Left kidney (tissue), 8 donors: ENCODE measurements at places on chromosomes 16 and 17. TPM values are rescaled to one million over a fixed set of nuclear protein-coding genes. Genes with fewer than 3 reads are reported as not detected.
A peak's percentile ranks its signal among the peaks of the same experiment; 100 is the strongest.

GCGR gene
- polyA plus RNA-seq, result 9.2 TPM

CHRNE gene
- polyA plus RNA-seq, result 1.2 TPM

CCDC154 gene
- polyA plus RNA-seq, result 2.6 TPM

CBFA2T3 gene
- polyA plus RNA-seq, result 2.1 TPM

KRT25 gene
- polyA plus RNA-seq, result not detected

- no peak for DNase-seq
These were observed 31.3 kb upstream of the DDX52 start for GRCh38 chr17:37674511-37674910.

GRCh38 chr16:10976634-10977033 lies 32.3 kb downstream of the CLEC16A start:
- peak; percentile 75 for DNase-seq

DNA sequence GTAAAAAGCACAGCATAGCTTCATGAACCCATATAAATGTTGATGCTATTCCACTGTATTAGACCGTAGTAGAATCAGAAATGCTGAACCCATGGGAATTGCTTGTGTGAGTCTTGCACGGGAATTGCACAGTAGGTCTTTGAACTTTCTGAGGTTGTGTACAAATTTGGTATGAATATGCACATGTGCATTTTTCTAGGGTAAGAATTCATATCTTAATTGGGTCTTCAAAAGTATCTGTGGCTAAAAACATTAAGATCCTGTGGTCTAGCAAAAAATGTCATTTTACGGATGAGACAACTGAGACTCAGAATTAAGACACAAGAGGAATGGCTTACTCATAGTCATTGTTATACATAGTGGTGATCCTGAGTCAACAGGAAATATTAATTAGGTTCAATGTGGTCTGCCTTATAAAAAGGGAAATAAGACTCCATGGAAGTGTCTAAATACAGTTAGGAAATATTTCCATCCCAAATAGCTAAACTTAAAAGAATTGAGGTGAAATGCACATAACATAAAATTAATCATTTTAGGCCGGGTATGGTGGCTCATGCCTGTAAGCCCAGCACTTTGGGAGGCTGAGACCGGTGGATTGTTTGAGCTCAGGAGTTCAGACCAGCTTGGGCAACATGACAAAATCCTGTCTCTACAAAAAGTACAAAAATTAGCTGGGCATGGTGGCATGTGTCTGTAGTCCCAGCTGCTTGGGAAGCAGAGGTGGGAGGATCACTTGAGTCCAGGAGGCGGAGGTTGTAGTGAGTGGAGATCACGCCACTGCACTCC lies 22.8 kb downstream of the TAOK1 start:
- DNase-seq, result no peak
